Omental fat pad (tissue), 4 donors: ENCODE measurements at places on chromosomes 6 and 20. TPM values are rescaled to one million over a fixed set of nuclear protein-coding genes. Genes with fewer than 3 reads are reported as not detected.

BPIFB4 gene
- not detected for total RNA-seq

SCUBE3 gene
- 0.12 TPM for total RNA-seq

HELZ2 gene
- total RNA-seq: 16.6 TPM

LST1 gene
- total RNA-seq: 34.2 TPM

BCKDHB gene
- 18.1 TPM for total RNA-seq

LRRC73 gene
- not detected for total RNA-seq

ARFGEF3 gene
- total RNA-seq: 12.7 TPM

NRM gene
- 3.0 TPM for total RNA-seq

CRYBG1 gene
- total RNA-seq: 14.9 TPM

NKAPL gene
- total RNA-seq: 1.3 TPM

LY86 gene
- total RNA-seq: 11.6 TPM

ANKEF1 gene
- 6.5 TPM for total RNA-seq

HLA-A gene
- 354 TPM for total RNA-seq

NEU1 gene
- 63.8 TPM for total RNA-seq

OPRM1 gene
- not detected for total RNA-seq

MUC21 gene
- not detected for total RNA-seq

SAMD3 gene
- 3.3 TPM for total RNA-seq

CLPSL2 gene
- not detected for total RNA-seq

ZSCAN9 gene
- total RNA-seq: 6.3 TPM

BACH2 gene
- 9.1 TPM for total RNA-seq

APCDD1L gene
- total RNA-seq: not detected

PRICKLE4 gene
- total RNA-seq: 8.9 TPM

ENPP1 gene
- total RNA-seq: 60.8 TPM

RGS19 gene
- total RNA-seq: 30.0 TPM

CRISP2 gene
- not detected for total RNA-seq
